ENCODE measurements at places on chromosomes 12 and 14.
A peak's percentile ranks its signal among the peaks of the same experiment; 100 is the strongest.

DNA sequence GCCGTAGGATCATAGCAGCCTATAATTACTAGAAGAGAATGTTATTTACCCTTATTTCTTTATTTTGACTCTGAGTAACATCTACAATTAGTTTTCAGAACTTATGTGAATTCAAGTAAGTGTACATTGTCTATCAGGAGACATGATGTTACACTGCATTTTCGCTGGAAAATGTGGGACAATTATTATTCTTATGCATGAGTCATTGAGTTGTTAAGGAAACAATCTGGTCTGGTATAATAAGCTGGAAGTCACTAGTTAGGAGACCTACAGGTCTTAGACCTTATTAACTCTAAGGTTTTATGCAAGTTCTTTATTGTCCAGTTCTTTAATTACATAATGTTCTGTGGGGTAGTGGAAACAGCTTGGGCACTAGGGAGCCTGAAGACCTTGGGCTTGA, 5.8 kb downstream of the KTN1 start:
- H3K27me3 ChIP-seq, result no peaks in the 10 kb centered on the region
- H3K36me3 ChIP-seq, result no peaks in the 10 kb centered on the region
- H3K4me1 ChIP-seq, result peaks cover 41% of the 10 kb centered on the region
- no peak for DNase-seq

DNA sequence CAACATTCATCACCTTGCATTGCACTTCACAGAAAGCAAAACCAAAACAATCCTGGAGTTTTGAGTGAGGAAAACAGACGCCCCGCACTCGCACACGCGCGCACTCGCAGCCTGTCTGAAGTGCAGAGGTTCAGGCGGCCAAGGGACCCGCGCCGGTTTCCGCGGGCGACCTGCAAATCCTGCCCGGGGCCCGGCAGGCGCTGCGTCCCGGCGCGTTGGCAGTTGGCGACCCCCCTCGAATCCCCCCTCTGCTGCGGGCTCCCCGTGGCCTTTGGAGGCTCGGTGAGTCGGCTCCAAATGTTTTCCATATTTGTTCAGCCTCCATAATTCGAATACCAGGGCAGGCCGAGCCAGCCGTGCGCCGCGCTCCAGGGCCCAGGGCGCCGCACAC, at the start of gene SSPN:
SSPN (plus strand) TSS at position 324 of the 391 bp plus-strand sequence. CDS start 100 bp downstream, outside the sequence.
- peaks cover 61% of the 10 kb centered on the region for H3K27me3 ChIP-seq
- no peaks in the 10 kb centered on the region for H3K4me1 ChIP-seq
- H3K4me3 ChIP-seq, result peak within 1 kb of the TSS; percentile 66

DNA sequence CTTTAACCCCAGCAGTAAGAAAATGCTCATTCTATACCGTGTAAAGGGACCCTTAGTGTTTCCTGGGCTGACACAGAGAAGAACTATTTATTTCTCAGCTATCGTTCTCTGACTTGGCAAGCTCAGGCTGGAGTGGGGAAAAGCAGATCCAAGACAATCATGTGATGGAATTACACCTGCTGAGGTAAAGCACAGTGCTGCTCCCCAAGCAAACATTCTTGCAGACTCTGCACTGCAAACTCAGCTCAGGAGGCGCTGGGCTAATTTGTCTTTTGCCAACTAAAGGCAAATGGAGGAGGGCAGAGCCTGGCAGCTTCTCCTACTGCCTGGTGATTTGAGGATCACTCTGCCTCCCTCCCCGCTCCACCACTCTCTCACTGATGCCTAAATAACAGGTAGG, 57.8 kb upstream of the FUT8 start:
- H3K36me3 ChIP-seq, result peaks cover 45% of the 10 kb centered on the region
- peaks cover 83% of the 10 kb centered on the region for H3K4me1 ChIP-seq
- peak overlapping the region; percentile 61 for H3K27ac ChIP-seq
- DNase-seq, result no peak
- no peak overlapping the region for H3K4me3 ChIP-seq
- H3K27me3 ChIP-seq, result no peaks in the 10 kb centered on the region

DNA sequence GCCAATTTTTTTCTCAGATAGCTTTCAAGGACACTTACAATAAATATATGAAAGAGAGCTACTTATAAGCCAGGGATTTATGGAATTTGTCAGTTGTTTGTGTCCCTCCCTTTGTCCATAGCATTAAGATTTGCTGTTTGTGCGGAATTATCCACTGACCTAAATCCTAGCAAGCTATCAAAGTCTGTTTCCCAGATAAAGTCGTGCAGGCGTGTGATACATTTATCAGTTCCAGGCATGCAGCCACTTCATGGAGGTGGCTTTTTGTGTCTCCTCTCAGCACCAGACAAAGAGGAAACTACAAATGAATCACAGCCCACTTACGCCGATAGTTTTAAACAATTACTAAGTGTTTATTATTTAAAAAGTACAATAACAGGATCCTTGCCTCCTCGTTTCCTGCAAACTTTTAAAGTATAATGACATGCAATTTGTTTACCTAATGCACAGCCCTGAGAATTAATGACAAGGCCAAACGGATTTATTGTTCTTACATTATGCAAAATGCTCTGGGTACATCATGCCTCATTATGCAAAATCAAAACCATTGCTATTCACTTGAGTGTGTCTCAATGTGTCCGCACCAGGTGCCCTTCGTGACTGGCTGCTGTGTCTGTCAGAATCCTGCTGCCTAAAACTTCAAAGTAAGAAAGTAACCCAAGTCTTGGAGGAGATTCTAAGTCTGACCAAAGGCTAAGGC, 423.2 kb downstream of the GLT1D1 start:
- H3K36me3 ChIP-seq, result no peaks in the 10 kb centered on the region
- H3K27ac ChIP-seq, result no peak overlapping the region
- H3K27me3 ChIP-seq, result no peaks in the 10 kb centered on the region
- H3K4me1 ChIP-seq, result no peaks in the 10 kb centered on the region
- no peak for DNase-seq

DNA sequence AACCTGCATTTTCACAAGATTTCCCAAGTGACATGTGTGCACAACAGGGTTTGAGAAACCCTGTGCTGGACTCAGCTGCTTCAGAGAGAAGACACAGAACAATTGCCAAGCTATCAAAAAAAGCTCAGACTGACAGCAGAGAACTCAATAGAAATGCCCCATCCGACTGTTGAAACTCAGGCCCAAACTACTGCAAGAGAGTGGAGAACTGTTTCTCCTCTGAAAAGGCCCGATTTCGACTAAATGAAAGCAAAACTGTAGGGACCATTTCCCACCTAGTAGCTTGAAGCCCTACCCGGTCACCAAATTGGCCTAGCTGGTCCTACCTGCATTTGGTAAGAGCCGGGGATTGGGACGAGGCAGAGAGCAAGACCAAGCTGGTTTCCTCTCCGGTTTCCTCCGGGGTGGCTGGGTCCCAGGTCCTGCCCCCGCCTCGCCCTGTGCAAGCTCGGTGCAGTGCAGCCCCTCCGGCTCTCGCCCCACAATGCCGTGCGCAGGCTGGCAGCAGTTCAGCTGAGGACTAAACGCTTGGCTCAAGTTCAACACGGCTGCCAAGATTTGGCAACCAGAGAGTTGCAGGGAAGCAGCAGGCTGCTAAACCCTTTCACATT, 1180.6 kb downstream of the VRK1 start:
- peak overlapping the region; percentile 84 for H3K4me3 ChIP-seq
- H3K4me1 ChIP-seq, result peaks cover 62% of the 10 kb centered on the region
- peak; percentile 62 for DNase-seq
- H3K36me3 ChIP-seq, result peaks cover 13% of the 10 kb centered on the region

DNA sequence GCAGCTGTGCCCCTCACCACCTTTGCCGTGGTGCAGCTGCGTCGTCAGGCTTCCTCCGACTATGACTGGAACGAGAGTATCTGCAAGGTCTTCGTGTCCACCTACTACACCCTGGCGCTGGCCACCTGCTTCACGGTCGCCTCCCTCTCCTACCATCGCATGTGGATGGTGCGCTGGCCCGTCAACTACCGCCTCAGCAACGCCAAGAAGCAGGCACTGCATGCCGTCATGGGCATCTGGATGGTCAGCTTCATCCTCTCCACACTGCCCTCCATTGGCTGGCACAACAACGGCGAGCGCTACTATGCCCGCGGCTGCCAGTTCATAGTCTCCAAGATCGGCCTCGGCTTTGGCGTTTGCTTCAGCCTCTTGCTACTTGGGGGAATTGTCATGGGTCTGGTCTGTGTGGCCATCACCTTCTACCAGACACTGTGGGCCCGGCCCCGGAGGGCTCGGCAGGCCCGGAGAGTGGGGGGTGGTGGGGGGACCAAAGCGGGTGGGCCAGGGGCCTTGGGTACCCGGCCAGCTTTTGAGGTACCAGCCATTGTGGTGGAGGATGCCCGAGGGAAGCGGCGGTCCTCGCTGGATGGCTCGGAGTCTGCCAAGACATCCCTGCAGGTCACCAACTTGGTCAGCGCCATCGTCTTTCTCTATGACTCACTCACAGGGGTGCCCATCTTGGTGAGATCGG, 2.6 kb downstream of the GPR162 start:
- H3K27ac ChIP-seq, result no peak overlapping the region
- peaks cover 39% of the 10 kb centered on the region for H3K27me3 ChIP-seq
- no peak for DNase-seq
- no peak overlapping the region for H3K4me3 ChIP-seq

DNA sequence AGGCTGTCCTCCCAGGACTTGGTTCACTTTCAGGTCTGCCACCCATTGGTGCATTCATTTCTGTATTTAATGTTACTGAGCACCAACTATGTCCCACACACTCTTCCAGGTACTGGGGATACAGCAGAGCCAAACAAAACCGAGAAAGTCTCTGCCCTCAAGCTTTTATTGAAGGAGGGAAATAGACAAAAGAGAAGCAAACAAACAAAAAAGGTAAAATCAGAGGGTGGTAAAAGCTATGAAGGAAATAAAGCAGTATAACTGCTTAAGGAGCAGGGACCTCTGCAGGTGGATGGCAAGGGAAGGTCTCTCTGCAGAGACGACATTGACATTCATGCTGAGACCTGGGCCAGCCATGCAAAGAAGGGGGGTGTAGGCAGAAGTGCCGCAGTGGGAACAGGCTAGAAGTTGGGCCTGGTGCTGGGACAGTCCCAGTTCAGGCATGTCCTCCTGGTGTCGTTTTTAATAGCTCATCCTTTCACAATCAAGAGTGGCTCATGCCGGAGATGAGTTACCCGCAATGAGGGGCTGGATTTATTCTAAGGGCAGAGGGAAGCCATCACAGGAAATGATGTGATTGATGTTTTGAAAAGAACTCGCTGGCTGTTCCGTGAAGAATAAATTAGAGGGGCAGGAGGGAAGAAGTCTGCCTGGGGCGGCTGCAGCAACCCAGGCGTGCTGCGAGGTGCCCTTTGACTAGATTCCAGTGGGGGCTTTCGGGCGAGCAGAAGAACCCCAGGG, 72.8 kb downstream of the IRF2BPL start:
- H3K4me1 ChIP-seq, result peaks cover 77% of the 10 kb centered on the region
- DNase-seq, result peak; percentile 51
- H3K4me3 ChIP-seq, result peak overlapping the region; percentile 74
- H3K27me3 ChIP-seq, result no peaks in the 10 kb centered on the region
- H3K36me3 ChIP-seq, result no peaks in the 10 kb centered on the region
- H3K27ac ChIP-seq, result peak overlapping the region; percentile 90

GRCh38 chr12:12792421-12792820, 7.0 kb downstream of the APOLD1 start:
- peaks cover 1% of the 10 kb centered on the region for H3K36me3 ChIP-seq
- DNase-seq, result no peak
- no peaks in the 10 kb centered on the region for H3K27me3 ChIP-seq
- no peak overlapping the region for H3K27ac ChIP-seq
- H3K4me1 ChIP-seq, result peaks cover 24% of the 10 kb centered on the region

DNA sequence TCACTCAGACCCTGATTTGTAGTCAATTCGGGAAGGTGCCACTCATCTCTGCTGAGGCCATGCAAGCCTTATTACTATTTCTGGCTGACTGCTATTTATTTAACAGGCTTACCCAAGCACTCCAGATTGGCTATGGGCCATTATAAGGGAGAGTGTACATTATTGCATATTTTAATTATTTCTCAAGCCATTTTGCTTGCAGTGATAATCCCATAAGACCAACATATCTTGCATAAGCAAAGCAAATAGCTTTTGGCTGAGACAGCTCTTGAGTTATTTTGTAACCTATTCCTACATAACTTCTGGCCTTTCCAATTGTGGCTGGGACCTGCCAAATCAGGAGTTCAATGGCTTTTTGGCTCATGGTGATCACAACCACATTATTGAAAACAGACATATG, 509.6 kb upstream of the USP15 start:
- no peak for DNase-seq
- H3K4me3 ChIP-seq, result no peak overlapping the region
- H3K27ac ChIP-seq, result no peak overlapping the region
- no peaks in the 10 kb centered on the region for H3K4me1 ChIP-seq
- H3K36me3 ChIP-seq, result no peaks in the 10 kb centered on the region
- no peaks in the 10 kb centered on the region for H3K27me3 ChIP-seq

DNA sequence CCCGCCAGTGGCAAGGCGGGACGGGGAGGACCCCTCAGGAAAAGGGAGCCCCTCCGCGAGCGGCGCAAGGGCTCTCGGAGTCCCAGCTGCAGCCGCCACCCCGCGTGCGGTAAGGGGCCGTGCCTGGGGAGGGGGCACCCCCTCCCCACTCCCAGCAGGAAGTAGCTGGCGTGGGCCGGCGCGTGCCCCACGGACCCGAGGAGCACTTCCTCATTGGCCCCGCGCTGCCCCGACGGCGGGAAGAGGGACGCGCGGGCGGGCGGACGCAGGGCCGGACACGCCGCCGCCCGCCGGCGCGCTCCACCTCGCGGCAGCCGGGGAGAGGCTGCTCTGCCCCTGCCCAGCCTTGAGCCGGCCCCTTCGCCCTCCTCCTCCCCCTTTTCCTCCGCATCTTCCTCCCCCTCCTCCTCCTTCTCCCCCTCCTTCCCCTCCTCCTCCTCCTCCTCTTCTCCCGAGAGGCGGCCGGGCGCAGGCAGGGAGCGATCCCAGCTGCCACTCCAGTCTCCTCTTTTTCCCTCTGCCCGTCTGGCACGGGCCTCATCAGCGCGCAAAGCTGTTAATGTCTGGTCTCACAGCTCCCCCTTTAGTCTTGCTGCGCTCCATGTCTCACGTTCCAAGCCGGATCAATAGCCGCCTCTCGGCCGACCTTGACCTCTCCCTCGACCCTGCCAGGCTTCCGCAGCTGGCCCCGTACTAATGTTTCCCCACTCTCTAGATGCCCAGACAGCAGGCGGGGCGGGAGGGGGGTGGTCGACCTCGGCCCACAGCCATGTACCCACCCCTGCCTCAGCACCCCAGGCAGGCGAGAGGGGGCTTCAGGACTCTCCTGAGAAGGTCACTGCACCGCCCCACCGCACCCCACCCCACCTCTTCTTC, 2.6 kb upstream of the BCL11B start:
- peak overlapping the region; percentile 83 for H3K4me3 ChIP-seq
- H3K27ac ChIP-seq, result peak overlapping the region; percentile 94
- peaks cover 3% of the 10 kb centered on the region for H3K36me3 ChIP-seq
- H3K27me3 ChIP-seq, result peaks cover 13% of the 10 kb centered on the region

DNA sequence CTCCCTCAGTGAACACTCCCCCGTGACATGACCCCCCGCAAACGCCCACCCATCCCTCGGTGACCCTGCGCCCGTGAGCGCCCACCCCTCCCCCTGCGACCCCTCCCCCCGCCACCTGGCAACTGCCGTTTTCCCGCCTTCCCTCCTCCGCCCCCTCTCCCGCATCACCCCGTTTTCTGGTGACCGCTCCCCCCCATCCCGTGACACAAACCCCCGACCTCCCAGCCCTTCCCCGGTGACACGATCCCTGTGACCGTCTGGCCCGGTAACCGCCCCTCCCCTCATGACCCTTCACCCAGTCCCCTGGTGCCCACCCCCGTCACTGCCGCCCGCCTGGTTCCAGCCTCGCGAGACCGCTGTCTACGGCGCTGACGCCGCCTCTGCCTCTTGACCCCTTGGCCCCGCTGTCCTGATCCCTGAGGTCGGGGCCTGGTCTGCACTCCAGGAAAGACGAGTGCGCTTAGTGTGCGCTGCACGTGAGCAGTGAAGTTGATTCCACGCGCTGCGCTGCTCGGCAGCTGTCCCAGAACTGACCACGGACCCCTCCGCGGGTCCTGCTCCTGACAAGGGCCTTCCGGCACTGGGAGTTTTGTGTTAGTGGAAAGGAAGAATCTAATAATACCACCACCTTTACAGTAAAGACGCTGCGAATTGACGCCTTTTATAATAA, 59.4 kb downstream of the DDX51 start:
- no peaks in the 10 kb centered on the region for H3K27me3 ChIP-seq
- H3K4me1 ChIP-seq, result peaks cover 27% of the 10 kb centered on the region
- peak overlapping the region; percentile 95 for H3K4me3 ChIP-seq
- H3K36me3 ChIP-seq, result peaks cover 22% of the 10 kb centered on the region

All from activated T-helper 1 cell treated with anti-CD3 and anti-CD28 coated beads, Interleukin-12 subunit alpha, Interleukin-12 subunit beta, Interleukin-2, Interleukin-4 antibody, amounts not matched to agents 30 ng/mL and 10 ng/mL and 1 ng/mL, durations not matched to agents 14 hours and 24 hours and 36 hours (primary cell).